ENCODE measurements at places on chromosomes 4 and X.

DNA sequence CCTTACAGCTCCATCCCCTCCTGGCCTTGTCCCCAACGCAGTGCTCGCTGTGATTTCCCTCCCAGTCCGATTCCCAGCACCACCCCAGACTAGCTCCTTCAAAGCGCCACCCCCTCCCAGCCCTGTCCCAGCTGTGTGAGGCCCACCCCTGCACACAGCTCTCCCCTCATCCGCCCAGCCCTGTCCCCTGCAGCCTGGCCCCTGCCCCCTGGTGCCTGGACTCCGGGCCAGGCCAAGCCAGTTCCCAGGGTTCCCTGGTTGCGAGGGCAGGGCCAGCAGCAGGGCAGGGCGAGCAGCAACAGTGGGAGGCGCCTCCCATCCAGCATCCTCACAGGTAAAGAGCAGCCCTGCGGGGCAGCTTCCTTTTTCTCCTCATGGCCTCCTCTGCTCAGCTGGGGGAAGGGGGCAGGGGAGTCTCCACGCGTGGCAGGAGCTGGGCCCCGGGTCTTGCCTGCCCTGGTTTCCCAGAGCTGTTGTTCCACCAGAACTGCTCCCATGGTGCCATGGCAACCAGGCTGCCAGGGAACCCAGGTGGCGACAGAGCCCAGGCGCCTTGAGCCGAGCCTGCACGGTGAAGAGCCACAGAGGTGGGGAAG lies 24.8 kb downstream of the IQSEC2 start:
- DNase-seq: no peak

- DNase-seq: no peak
Measured at GRCh38 chr4:106652095-106652494, 283.5 kb upstream of the GIMD1 start.

DNA sequence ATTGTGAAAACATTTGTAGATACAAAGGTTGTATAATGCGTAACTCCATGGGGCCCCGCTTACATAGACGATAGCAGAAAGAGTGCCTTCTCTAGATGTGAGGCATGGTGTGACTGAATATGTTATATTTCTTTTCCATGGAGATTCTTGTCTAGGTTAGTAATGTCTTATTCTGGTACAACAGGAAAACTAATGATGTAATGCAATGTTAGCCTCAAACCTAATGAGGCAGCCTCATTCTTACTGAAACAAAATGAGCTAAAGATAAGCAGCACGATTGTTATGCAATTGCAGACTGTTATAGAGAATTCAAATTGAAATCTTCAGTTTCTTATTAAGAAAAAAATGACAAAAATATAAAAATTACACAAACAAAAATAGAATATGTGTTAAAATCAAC lies 171.1 kb upstream of the ANKRD50 start:
- DNase-seq: no peak

DNA sequence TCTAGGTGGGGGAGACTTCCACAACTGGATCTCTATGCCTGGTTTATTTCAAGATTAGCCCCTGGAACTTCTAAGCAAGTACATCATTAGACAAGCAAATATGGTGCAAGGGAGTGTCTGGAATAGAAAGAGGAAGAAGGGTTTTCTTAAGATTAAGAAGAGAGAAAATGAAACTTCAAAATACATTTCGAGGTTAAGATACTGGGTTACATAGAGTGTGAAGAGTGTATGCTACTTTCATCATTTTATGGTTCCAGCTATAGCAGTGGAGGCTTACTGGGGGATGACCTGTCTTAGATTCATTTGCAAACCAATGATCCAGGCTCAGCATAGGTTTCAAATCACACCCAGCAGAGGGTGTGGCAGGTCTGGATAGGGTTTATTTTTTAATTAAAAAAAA lies 144.4 kb upstream of the GATB start:
- no peak for DNase-seq

DNA sequence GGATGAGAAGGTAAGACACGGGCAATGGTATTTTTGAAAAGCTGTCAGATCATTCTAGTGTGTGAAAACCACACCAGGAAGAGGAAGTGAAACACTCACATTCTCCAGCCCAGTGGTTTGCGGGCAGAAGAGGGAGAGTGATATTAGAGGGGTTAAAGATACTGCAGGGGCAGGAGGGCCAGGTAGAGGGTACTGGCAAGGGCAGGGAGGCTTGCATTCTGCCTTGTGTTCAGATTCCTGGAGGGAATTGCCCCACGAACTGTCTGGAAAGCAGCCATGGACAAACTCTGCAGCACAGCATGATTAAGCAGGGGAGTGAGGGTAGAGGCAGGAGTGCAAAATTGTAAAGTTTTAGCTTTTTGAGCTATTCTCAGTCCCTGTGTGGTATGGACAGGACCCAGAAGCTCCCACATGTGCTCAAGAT lies 30.9 kb downstream of the NIPAL1 start:
- DNase-seq: peak; percentile 76

DNA sequence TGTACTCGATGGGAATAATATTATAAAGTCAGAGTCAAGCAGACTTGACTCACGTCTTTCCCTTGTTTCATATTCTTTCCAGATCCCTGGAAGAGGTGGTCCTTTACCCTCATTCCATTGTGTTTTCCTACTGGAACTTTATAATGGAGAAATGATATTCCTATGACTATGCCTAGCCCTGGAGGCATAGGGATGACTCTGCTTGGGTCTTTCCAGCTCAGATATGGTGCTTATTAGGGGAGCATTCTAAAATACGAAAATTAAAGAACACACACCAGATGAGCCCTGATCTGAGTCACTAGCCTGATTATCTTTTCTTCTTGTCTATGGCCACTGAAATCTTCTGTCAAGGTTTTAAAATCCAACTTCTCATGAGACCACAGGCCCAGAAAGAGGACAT lies 231.4 kb downstream of the ANKRD50 start:
- no peak for DNase-seq

- no peak for DNase-seq
Measured at GRCh38 chrX:17412692-17413091, 37.7 kb downstream of the NHS start.
